ENCODE measurements at places on chromosomes 2 and 18.

- peak; percentile 67 for DNase-seq
Measured at GRCh38 chr2:12717191-12718014, 667 bp downstream of the TRIB2 start.

GRCh38 chr2:169468841-169469240 lies 10.5 kb upstream of the BBS5 start:
- DNase-seq = no peak

- no peak for DNase-seq
Measured at GRCh38 chr2:88924533-88924932, 233.1 kb downstream of the RPIA start.

DNA sequence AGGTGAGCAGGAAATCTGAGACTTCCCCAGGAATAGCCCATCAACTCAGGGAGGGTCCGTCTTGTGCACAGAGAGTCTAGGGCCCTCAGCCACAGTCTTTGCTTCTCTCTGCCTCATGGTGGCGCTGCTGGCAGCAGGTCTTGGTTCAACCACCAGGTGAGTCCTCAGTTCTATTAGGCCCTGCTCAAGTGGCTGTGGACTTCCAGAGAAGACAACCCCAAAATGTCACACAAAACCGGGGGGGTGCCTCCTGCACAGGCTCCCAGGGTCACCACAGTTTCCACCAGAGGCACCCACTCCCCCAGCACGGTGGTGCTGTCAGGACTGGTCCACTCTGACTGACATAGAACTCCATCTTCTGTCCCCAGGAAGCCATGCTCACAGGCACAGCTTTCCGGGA lies 2.4 kb upstream of the CHRNG start:
- no peak for DNase-seq

GRCh38 chr2:168340931-168341330 lies 93.5 kb upstream of the STK39 start:
- no peak for DNase-seq

- DNase-seq = peak; percentile 3
Measured at GRCh38 chr18:65352186-65352585, 398.6 kb upstream of the CDH7 start.

- DNase-seq = peak; percentile 67
Measured at GRCh38 chr18:36757081-36757480, 71.7 kb downstream of the TPGS2 start.

- DNase-seq = peak; percentile 42
Measured at GRCh38 chr2:160347269-160347863, 146.2 kb downstream of the RBMS1 start.

GRCh38 chr2:127052771-127053691 lies 53.9 kb downstream of the BIN1 start:
- DNase-seq = no peak

- DNase-seq = no peak
Measured at GRCh38 chr2:128499367-128500137, 180.9 kb upstream of the HS6ST1 start.

GRCh38 chr2:150599889-150600288 lies 112.4 kb upstream of the RND3 start:
- DNase-seq = no peak

DNA sequence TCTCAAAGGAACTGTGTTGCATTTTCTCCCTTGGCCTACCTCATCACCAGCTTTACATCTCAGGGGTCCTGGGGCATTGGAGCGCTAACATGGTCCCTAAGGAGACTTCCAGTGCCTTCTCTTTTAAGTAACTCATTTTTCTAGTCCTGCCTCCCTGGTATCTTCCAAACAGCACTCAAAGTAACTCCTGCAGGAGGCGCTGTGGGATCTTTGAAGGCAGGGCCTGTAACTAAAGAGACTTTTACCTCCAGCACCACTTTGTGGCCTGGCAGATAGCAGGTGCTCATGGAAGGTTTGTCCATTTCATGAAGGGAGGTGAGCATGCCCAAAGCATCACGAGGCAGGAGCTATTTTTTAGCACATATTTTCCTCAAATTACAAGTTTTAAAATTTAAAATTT lies 411.0 kb upstream of the GYPC start:
- DNase-seq = no peak

GRCh38 chr2:217909156-217909820 lies 93.5 kb downstream of the TNS1 start:
- DNase-seq = no peak

GRCh38 chr2:205688417-205689200 lies 6.3 kb downstream of the NRP2 start:
- DNase-seq = no peak

- DNase-seq = peak; percentile 29
Measured at GRCh38 chr2:7392076-7392787, 475.0 kb downstream of the RNF144A start.

DNA sequence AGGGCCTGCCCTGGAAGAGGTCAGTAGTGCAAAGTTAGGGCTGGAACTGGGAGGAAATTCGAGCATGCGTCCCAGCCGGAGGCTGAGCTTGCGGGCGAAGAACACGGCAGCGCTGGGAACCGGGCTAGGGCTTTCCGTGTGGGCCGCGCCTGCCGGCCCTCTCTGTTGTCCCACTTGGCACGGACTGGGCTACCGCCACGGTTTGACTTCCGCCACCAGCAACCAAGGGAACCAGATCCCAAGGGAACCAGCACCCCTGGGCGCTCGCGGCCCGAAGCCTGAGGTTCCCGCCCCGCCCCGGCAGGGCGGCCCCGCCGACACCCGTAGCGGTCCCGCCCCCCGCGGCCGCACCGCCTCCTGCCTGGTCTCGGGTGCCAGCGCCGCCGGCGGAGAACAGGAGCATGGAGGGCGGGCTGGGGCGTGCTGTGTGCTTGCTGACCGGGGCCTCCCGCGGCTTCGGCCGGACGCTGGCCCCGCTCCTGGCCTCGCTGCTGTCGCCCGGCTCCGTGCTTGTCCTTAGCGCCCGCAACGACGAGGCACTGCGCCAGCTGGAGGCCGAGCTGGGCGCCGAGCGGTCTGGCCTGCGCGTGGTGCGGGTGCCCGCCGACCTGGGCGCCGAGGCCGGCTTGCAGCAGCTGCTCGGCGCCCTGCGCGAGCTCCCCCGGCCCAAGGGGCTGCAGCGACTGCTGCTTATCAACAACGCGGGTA lies at the start of gene SPR:
TSS of gene SPR (plus strand) at position 377 of the 708 bp plus-strand sequence. CDS start at position 402, 25 bp downstream.
- peak; percentile 46 for DNase-seq

DNA sequence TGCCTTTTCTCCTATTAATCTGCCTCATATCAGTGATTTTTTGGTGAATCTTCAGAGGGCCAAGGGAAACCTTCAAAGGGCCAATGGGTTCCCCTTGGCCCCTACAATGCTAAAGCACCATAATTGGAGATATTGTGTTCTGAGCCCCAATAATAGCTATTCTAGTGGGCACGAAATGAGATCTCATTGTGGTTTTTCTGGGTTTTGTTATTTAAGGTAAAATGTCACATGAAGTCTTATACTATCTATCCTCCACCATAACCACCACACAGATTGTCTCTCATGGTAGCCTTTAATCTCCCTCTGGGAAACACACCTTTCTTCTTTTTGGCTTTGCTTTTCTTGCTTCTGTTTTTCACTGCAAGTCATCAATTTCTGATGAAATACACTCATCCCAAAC lies 152.8 kb downstream of the B3GNT2 start:
- DNase-seq = no peak

- no peak for DNase-seq
Measured at GRCh38 chr2:217363470-217363869, 503.6 kb upstream of the TNP1 start.

DNA sequence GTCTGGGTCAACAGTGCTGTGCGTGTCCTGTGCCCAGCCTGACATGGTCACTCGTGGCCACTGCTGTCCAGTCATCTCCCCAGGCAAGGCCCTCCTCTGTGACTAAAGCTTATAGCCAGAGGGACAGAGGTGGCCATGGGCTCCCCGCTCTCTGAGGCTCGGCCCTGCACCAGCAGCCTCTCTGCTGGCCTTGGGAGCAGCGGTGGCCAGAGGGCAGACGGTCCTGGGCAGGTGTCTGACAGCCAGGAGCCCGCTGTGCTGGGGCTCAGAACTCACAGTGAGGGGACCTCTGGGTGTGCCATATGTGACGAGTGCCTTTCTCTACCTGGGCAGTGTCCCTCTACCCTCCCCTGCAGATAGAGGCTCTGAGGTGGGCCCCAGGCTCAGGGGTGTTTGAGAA lies 98.7 kb downstream of the FAM210A start:
- DNase-seq = no peak

DNA sequence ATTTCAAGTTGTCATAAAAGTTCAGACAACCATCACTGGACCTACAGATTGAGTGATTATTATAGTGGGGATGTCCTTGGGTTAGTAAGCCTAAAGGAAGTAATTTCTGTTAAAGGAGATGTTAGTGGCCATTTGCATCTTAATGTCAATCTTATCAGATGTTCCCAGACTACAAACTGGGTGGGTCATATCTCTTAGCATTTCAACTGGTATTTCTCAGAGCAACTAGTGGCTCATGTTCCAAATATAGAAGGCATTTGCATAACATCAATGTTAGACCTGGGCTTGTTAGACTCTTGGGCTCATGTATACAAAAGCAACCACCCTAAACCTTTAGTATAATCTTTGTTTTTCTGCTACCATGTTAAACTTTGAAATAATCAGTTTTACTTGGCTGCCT lies 17.9 kb downstream of the PLEKHA3 start:
- no peak for DNase-seq

DNA sequence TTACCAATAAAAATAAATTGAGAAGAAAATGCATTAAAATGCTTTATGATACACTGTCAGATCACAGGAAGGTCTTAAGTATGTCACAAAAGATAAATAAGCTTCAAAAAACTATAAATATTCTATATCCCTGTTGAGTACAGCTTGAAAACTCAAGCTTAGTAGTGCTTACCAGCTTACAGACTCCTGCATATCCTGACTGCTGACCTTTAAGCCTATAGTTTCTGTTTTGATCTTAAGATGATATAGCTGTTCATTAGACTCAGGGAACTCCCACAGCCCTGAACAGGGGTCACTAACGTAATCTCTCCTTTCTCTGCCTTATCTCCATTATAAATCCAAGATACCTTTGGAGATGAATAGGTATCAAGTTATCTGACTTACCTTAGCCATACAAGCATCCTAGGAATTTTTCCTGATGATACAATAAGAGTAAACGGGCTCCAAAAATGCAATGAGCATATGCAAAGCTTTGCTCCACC lies 93.7 kb upstream of the RBBP8 start:
- DNase-seq = no peak

- DNase-seq = no peak
Measured at GRCh38 chr18:7170292-7170691, 52.7 kb upstream of the LAMA1 start.

- DNase-seq = peak; percentile 22
Measured at GRCh38 chr18:13302040-13302439, 83.5 kb downstream of the LDLRAD4 start.

DNA sequence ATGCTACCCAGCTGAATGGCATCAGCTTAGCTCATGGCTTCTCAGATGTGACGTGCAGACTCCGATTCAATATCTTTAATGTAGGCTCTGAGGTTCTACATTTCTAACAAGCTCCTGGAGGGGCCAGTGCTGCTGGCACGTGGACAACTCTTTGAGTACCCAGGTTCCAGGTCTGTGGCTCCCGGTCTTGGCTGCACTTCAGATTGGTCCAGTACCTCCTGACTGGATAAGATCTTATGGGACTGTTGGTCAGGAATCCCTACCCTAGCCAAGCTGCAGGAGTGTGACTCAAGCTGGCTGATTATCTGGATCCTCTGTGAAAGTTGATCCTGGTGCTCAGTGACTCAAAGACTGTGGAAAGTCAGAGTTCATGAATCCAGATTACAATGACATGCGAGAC lies 222.1 kb downstream of the ANKRD30B start:
- no peak for DNase-seq

DNA sequence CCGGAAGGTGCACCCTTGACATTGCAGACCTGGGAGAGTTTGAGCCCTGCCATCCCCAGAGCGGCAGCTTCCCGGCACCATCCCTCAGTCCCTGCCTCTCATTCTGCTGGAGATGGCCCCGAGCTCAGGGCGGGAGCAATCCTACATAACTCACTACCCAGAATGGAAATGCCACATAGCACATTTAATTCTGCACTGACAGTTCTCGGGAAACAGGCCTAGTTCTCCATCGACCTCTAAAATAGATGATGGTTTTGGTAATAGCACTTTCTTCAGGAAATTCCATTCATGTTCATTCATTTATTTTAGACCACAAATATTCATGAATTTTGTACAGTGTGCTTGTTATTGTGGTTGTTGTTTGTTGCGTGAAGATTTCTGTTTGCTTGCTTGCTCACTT lies 92.9 kb upstream of the SLC14A2 start:
- peak; percentile 87 for DNase-seq

- DNase-seq = no peak
Measured at GRCh38 chr2:238031751-238032150, 29.1 kb upstream of the SCLY start.

GRCh38 chr2:202609381-202610145 lies 25.2 kb upstream of the FAM117B start:
- DNase-seq = no peak

GRCh38 chr2:109447776-109448175 lies 166.0 kb downstream of the SEPTIN10 start:
- DNase-seq = no peak

DNA sequence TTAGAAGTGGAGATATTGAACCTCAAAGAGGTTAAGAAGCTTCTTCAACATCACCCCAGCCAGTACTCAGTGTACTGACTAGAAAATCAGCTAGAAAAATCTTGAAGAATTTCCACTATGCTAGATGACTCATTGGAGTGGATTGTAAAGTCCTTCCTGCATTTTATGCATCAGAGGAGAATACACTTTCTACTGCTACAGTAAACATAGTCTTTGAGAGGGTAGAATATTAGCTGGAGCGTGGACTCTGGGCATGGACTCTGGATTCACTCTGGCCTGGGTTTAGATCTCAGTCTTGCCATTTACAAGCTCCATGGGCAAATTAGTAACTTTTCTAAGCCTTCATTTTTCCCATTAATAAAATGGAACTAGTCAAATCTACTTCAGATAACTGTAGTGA lies 215.9 kb downstream of the IRS1 start:
- DNase-seq = peak; percentile 91

DNA sequence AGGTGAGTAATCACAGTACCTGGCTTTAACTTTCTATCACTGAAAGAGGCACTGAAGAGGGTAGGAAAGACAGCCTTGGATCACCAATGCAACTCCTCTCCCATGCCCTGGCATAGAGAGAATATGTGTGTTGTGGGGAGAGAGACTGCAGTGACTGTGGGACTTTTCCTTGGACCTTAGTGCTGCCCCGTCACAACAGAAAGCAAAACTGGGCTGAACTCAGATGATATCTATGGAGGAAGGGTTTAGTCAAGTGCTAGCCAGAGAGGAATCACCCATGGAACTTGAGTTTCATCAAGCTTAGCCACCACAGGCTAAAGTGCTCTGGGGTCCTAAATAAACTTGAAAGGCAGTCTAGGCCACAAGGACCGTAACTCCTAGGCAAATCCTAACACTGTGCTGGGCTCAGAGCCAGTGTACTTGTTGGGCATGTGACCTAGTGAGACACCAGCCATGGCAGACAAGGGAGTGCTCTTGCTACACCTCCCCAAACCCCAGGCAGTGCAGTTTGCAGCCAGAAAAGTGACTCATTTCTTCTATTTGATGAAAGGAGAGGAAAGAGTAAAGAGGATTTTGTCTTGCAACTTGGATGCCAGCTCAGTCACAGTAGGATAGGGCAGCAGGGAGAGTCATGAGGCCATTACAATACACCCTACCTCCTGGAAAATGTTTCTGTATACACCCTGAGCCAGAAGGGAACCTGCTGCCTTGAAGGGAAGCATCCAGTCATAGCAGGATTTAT lies 105.8 kb upstream of the SPOPL start:
- peak; percentile 28 for DNase-seq
